ENCODE measurements at places on chromosomes 7 and 10. TPM values are rescaled to one million over a fixed set of nuclear protein-coding genes. Genes with fewer than 3 reads are reported as not detected.

The EVX1 gene
- not detected for total RNA-seq

The PAPOLB gene
- under 0.01 TPM for total RNA-seq

The CAMK2B gene
- 0.52 TPM for total RNA-seq

The MMD2 gene
- total RNA-seq, result not detected

The PRSS37 gene
- not detected for total RNA-seq

The LRIT1 gene
- not detected for total RNA-seq

The IRF5 gene
- 4.9 TPM for total RNA-seq

The NEUROD6 gene
- not detected for total RNA-seq

The MYH16 gene
- total RNA-seq, result not detected

The TRIL gene
- 1.6 TPM for total RNA-seq

The MGAM2 gene
- 9.3 TPM for total RNA-seq

DNA sequence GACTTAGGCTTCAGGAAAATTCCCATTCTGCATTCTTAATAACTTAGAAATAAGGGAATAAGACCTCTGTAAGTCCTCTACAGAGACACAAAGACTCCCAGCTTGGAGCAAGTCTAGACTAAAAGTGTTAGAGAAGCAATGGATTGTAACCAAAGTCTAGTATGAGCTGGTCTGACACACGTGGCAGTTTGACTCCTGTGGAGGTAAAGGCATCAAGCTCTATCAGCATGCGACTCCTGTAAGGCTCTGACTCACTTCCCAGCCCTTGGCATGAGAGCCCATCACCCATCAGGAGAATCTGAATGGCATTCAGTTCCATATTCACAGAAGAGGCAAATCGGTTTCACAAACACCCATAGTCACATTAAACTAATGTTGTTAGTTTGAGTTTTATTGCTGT is 4.4 kb upstream of the VSTM4 start:
- DNase-seq, result no peak

GRCh38 chr10:938941-939678 is 7.6 kb upstream of the LARP4B start:
- DNase-seq, result no peak

GRCh38 chr7:155340721-155341120 is 43.0 kb downstream of the INSIG1 start:
- peak; percentile 8 for DNase-seq

DNA sequence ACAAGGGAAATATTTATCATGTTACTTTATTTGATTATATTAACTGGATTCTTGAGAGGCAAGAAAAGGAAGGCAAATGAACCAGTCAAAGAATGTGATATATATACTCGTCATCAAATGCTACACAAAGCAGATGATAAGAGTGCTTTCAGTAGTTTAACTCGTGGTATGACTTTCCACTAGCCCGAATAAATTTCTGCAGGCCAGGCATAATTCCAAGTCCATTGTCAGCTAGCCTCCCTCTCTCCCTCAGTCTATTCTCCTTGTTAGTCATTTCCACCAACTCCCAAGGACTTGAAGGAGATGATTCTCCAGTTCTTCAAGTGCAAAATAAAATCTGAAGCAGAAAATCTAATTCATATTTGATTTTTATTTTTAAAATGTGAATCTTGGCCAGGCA is 190.5 kb downstream of the GLI3 start:
- no peak for DNase-seq

GRCh38 chr7:28749638-28750037 is 208.5 kb downstream of the TRIL start:
- no peak for DNase-seq

- DNase-seq, result no peak
Observed at GRCh38 chr7:70710011-70710480, 421.9 kb upstream of the GALNT17 start.

DNA sequence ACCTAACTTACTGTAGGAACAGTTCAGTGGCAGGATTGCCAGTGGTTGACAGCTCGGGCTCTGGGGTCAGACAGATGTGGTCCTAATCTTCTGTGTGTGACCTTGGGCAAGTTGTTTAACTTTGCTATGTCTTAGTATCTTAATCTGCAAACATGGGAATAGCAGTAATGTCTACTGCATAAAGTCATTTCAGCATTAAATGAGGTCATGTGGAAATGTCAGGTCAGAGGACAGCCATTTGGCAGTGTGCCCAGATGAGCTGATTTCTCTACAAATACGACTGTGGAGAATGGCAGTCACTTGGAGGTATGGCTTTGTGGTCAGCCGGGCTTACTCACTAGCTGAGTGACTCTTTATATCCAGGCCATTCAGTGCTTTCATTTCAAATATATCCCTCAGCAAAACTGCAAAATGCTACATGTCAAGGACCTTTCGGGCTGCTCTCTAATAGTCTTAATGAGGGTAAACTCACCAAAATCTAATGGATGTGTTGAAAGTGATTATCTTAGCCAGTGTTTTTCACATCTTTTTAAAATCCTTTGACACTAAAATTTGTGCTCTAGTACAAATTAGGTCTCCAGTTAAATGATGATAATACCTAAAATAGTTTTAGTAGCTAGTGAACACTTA is 171.4 kb downstream of the ST7 start:
- peak; percentile 91 for DNase-seq

DNA sequence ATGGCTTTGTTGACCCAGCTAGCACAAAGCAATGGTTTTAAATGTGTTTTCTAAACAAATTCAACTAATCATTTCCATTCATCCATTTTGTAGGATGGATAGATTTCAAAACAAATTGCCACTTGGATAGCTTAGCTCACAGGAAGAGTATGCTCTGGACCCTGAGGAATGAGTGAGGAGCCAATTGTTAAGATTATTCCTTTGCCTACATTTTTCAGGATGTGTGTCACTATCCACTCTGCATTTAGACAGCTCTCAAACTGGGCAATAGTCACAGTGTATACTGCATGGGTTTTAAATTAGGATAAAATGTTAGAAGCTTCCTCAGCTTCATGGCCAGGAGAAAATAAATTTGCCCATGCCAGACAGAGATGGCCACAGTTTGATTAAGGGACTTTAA is 605.6 kb upstream of the TEX47 start:
- DNase-seq, result no peak

- DNase-seq, result no peak
Observed at GRCh38 chr10:97080051-97080776, 105.5 kb downstream of the SLIT1 start.

GRCh38 chr10:98538472-98538871 is 91.7 kb upstream of the HPS1 start:
- DNase-seq, result no peak

- DNase-seq, result no peak
Observed at GRCh38 chr10:48896756-48897440, 42.7 kb downstream of the LRRC18 start.

DNA sequence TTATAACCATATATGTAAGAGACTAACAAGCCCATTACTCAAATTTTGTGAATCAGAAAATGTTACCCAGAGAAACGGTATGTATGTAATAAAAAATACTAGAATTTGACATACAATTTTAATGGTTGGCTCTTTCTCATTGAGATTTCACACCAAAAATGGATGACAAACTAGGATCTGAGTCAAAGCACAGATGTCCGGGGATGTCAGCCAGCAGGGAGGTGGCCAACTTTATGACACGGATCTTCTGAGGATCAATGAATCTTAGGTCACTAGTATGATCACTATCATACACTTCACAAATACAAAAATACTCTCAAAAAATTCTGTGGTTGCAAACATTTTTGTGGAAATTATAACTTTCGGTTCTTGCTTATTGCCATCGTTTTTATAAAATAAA is 173.5 kb upstream of the NFE2L3 start:
- no peak for DNase-seq
